D341Med (cell line): ENCODE measurements at places on chromosomes 13 and 19.

DNA sequence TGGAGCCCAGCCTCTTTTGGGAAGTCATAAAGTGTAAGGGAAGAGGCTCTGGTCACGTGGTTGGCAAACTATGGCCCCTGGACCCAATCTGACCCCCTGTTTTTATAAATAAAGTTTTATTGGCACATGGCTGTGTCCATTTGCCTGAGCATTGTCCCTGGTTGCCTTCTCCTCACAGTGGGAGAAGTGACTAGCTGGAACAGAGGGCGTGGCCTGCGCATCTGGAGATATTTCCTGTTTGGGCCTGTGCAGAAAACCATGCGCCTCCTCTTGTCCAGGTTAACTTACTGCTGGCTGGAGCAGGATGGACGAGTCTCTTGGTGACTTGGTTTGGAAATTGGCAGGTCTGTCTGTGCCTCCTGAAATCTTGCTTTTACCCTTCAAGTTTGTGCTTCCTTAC is 48.3 kb downstream of the KDM4B start:
- no peak for DNase-seq

- no peak for DNase-seq
These were observed 200.3 kb downstream of the LMO7 start for GRCh38 chr13:75836441-75836840.

GRCh38 chr13:106159295-106160195 is 375.9 kb downstream of the EFNB2 start:
- DNase-seq = no peak

- DNase-seq = no peak
These were observed 5.0 kb upstream of the JUNB start for GRCh38 chr19:12786141-12786870.

- peak; percentile 30 for DNase-seq
These were observed 3.0 kb downstream of the TTYH1 start for GRCh38 chr19:54418030-54418929.

DNA sequence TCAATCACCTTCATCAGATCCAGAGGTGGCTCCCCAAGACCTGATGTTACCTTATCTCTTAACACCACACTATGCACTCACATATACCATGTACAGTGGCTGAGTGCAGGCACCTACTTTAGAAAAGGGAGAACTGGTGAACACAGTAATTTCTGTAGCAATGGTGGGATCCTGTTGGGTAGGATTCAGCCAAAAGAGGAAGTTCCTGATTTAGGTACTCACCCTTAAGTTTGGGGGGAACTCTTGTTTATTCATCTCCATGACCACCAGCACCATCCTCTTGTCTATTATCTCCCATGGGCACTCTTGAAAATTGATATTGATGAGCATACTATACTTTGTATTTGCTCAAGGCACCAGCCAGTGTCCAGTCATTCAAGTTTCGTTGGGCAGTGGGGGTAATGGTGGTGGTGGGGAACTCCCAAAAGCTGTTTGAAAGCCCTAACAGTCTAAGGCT is 324.4 kb downstream of the LMO7 start:
- DNase-seq = no peak

DNA sequence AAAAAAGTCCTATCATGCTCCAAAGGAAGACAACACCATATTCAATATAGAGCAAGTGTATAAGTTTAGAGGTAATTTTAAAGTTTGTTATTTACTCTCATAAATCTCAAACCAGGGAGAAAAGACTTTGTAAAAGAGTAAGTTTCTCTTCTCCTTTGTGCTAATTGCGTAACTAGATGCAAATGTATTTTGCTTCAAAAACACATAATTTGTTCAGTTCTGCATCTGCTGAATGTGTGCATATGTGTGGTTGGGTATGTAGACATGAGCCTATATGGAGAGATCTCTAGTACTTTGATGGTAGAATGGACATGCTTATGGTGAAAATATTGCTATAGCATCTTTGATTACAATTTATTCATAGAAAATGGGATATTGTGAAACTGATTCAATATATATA is 17.8 kb upstream of the MIR17HG start:
- no peak for DNase-seq

DNA sequence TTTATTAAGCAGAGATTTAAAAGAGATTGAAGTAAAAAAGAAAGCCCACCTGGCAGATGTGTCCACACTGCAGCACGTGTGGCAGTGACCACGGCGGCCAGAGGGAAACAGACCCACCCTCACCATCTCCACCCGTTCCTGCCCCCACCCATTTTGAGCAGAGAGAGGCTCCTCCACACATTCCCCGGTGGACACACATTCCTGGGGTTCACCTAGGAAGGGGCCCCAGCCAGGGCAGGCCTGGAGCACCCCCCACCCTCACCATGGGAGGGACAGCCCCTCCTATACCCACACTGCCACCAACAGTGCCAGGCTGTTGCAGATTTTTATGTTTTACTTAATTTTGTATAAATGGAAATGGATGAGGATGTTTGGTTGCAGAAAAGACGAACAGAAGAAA is 54.9 kb downstream of the SLC7A9 start:
- DNase-seq = no peak

DNA sequence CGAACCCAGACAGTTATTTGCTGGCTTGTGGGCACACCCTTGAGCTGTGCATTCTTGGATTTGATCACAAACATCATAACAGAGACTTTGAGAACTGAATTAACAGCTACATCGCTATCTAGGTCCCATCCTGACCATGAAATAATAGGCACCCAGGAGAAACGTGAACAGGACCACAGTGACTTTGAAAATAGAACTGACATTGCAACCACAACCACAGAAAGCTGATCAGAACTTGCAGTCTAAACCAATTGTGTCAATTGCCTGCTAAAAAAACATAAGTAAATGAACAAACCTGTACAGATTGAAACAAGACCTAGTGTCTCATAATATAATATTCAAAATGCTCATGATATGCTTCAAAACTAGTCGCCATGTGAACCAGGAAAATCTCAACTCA is 18.3 kb upstream of the KATNAL1 start:
- no peak for DNase-seq

- DNase-seq = peak; percentile 89
These were observed 2.5 kb downstream of the HDGFL2 start for GRCh38 chr19:4474514-4475022.

GRCh38 chr13:40271271-40271885 is 395.1 kb downstream of the FOXO1 start:
- DNase-seq = no peak
